ENCODE measurements at places on chromosomes 16 and 17. TPM values are rescaled to one million over a fixed set of nuclear protein-coding genes. Genes with fewer than 3 reads are reported as not detected.

Gene CSHL1
- not detected for total RNA-seq

DNA sequence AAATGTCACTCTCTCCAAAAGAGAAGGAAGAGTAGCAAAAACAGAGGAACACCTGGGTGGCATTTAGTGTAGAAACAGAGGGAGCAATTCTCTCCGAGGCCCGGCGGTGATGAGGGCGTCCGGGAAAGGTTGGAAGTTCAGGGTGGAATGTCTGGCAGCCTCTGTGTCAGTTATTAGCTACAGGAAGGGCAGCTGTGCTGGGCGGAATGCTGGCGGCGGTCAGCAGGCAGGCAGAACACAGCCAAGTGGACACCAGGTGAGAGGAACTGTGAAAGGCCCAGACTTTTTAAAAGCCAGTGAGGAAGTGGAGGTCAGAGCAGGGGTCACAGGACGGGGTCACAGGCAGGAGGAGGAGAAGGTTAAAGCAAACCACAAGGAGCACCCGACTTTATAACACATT lies 238.1 kb downstream of the NTN1 start:
- no peak for DNase-seq

DNA sequence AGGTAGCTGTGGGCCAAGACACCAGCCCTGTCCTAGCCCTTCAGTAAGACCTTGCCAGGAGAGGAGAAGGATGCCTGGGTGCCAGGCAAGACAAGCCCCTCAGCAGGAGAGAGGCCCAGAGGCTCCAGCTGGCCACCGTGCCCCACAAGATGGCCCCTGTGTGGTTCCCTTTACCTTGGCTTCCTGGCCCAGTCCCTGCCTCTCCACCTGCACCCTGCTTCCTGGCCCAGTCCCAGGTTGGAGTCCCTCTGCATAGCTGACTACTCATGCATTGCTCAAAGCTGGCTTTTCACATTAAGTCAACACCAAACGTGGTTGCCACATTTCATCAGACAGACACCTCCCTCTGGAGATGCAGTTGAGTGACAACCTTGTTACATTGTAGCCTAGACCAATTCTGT lies 4.0 kb downstream of the SYNGR3 start:
- peak; percentile 72 for DNase-seq

GRCh38 chr16:12613131-12613991 lies 190.3 kb downstream of the CPPED1 start:
- DNase-seq = peak; percentile 75

DNA sequence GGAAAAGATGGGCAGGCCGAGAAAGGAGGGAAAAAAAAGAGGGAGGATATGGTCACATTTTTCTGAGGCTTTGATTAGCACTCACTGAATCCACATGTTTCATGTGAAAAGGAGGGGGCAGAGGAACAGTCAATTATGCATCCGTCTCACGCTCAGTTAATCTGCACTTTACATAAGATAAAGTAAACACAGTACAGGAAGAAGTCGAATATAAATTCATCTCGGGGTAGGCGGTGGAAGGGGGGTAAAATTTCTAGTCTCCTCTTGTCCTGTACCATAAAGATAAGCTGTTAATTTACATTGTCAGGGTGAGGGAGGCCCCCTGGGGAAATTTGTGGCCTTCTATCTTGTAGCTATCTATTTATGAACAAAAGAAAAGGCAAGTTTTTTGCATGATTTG lies 73.1 kb upstream of the CES5A start:
- no peak for DNase-seq

DNA sequence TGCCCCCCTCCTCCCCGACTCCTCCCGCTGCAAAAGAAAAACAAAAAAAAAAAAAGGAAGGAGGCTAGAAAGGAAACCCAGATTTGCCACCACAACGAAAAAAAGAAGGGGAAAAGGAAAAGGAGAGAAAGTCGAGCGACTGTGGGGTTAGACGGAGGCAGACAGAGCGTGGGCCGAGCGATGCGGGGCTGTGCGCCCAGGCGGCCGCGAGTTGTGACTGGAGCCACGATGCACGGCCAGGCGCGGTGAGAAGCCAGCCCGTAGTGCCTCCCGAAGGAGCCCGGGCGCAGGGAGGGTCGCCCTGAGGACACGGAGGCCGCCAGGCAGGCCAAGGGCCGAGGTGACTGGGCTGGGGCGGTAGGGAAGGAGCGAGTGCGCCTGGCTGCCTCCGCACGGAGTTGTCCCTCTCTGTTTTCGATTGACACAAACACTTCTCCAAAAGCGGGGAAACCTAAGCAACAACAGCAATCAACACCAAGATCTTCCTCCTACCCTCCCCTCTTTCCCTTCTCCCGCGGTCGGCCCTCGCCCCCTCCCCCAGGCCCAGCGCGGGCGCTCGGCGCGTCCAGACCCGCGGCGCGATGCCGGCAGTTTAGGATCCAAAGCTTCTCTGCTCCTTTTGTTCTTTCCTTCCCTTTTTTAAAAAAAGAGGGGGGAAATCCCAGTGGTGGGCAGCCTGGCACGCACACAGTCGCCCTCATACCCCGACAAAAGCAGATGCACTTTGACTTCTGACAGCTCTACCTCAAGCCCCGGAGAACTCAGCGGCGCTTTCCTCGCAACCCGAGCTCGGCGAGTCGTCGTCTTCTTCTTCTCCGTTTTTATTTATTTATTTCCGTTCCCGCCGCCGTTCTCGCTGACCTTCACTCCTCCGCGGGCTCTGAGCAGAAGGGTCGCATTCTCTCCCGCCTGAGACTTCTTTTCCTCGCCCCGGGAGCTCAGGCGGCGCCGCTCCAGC lies at the start of gene LHX1:
LHX1 (plus strand) TSS at position 475 of the 958 bp plus-strand sequence. CDS start 723 bp downstream, outside the sequence.
- DNase-seq = no peak

DNA sequence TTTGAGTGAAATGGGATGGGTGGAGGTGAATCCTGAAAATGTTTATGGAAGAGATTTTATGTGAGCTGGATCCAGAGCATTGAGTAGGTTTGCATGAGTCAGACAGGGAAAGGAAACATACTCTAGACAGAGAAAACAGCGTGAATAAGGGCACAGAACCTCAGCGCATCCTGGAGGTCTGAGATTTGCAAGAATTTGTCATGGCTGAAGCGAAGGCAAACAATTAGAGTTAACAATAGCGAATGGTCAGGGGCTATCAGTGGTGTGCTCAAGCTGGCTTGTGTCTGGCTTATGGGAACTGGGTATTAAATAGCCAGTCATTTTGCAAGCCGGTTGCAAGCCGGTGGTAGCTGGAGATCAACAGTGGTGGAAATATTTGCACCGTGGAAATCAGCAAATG lies 36.4 kb downstream of the MAP2K6 start:
- no peak for DNase-seq

All from activated CD4-positive, alpha-beta memory T cell treated with anti-CD3 and anti-CD28 coated beads for 36 hours (primary cell).